ENCODE measurements at places on chromosomes 16 and 17.

DNA sequence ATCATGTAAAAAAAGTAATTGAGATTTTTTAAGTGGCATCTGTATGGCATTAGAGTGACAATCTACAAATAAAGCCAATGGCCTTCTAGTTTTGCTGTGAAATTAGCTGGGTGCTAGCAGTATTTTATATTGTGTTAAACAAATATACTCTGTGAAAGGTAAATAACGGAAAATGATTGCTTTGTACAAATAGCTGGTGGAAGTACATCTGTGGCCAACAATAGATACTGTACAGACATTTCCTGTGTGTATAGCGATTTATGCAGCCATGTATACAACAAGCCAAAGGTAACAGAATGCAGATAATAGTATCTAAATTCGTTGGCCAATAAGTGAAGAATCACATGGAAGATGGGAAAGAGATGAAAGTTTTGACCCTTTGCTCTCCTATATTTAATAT, 26.6 kb downstream of the IQCK start:
- DNase-seq, result no peak

GRCh38 chr17:40914075-40914855, 23.2 kb downstream of the KRT23 start:
- DNase-seq, result no peak

DNA sequence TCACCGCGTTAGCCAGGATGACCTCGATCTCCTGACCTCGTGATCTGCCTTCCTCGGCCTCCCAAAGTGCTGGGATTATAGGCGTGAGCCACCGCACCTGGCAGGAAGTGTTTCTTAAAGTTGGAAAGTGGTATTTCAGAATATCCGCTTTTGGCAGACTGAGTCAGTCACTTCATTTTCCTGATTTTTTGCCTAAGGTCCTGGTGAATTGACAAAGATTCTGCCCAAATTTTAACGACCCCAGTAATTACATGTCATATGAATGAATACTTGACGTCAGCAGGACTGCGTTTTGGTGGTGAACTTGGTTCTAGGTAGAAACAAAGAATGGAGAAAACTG, 4.5 kb upstream of the BRCA1 start:
- no peak for DNase-seq

- no peak for DNase-seq
Measured at GRCh38 chr17:56883616-56884015, 30.2 kb downstream of the TRIM25 start.

- DNase-seq, result no peak
Measured at GRCh38 chr17:14304773-14305517, 4.1 kb downstream of the HS3ST3B1 start.

GRCh38 chr17:44960691-44961090, 7.4 kb downstream of the C1QL1 start:
- DNase-seq, result no peak

All from stimulated activated CD4-positive, alpha-beta T cell treated with anti-CD3 and anti-CD28 coated beads, TNF-alpha, amount 100 ng/mL, for 24 hours (primary cell).